ACHN (cell line): ENCODE measurements at places on chromosomes 5 and 9.
A peak's percentile ranks its signal among the peaks of the same experiment; 100 is the strongest.

DNA sequence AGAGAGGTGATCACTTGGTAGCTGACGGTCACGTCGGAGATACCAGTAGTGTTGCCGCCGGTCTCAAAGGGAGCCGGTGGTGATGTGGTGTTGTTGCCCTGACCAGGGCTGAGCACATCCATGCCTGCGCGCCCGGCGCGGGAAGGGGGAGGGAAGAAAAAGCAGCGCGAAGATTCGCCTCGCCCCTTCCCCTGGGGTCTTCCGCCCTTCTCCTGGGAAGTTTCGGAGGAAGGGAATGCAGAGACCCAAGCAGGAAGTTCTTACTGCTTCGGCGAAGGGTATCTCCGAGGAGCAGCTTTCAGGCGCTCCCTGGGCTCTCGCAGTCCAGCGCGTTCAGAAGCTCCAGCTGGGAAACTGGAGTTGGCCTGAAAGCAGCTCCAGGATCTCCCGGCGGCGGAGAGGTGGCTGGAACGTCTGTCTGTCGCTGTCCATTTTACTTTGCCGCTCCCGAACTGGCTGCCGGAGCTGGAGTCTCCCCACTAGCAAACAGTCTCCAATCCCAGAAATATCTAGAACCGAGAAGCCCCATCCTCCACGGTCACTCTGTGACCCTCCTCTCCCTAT is 565 bp downstream of the HTR1A start:
- DNase-seq: no peak

DNA sequence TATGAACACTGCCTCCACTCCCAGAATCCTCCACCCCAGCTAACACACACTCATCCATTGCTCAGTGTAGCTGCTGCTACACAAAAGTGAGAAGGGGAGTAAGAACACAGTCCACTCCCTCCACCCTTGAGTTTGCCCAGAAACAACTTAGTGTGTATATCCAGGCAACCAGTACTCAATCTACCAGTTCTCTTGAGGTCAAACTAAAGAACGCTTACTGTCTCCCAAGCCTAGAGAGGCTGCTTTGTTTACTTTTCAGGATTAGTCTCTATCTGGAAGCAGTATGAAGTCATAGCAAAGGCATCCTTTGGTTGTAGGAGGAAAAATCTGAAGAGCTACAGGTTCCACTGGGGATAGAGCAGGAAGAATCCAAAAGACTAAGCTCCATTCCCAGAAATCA is 296.3 kb downstream of the KCNN2 start:
- DNase-seq: no peak

DNA sequence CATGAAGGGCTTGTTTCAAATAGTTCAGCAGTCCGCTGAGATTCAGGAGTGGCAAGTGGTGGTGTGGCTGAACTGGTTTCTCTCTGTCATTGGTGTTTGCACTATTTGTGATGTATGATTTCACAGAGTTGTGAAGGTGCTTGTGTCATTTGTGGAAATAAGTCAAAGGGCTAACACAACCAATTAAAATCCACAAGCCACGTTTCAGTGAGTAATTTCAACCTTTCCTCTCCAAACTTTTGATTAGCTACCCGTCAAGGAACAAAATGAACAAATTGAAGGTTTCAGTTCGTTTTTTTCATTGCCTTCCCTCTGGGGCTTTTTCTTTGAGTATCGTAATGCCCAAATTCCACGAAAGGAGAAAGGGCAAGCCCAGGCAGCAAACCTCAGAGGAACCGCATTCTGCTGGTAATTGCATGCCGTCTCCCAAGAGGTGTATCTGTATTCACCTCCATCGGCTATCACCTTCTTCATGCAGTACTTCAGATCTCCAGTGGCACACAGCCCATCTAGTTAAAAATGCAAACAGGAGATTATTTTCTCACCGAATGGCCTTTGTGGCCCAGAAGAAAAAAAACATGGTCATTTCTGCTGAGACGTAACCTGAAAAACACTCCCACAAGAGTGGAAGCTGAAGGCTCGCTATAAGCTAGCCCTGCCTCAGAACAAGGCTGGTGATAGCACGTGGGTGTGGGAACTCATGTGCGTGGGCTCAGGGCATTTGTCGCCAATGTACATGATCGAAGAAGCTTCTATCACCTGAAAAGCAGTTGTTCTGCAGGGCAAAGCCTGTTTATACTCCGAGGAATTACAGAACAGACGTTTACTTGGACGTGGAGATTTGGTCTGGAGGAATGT is 197.1 kb downstream of the NR3C1 start:
- no peak for DNase-seq

- DNase-seq: no peak
Measured at GRCh38 chr5:32565145-32565544, 20.2 kb upstream of the SUB1 start.

- no peak for DNase-seq
Measured at GRCh38 chr9:106745457-106745856, 117.5 kb upstream of the ZNF462 start.

DNA sequence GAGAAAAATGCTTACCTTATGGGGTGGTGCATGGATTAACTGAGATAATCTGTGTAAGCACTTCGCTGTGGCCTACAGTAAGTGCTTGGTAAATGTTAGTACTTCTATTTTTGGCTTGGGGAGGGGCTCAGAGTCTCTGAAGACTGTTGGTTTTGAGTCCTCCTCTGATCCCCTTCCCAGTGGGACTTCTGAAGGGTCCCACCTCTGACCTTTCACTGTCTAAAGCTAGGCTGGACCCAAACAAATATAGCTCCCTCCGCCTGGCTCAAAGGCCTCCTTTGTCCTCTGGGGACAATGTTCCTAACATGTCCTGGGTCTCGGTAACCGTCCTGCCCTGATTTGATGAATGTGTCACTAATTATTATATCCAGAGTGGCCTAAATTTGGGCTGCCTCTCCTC is 34.8 kb downstream of the CAMK2A start:
- DNase-seq: no peak

- DNase-seq: peak; percentile 11
Measured at GRCh38 chr5:36060420-36060887, 6.2 kb downstream of the UGT3A2 start.

DNA sequence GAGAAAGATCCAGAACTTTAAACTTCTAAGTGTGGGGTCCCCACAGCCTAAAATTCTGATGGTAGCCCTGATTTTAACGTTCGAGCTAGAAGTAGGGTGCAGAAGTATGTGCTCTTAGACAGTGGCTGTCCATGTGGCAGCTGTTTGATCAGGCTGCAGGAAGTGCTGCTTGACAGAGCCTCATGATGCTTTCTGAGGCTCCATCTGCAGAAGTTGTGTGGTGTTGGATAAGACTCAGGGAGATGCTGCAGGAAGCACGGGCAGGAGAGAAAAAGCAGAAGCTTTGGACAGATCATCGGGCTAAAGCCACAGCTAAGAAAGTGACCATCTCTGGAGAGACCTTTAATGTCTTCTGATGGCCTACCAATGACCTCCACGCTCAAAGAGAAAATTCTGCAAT is 8.1 kb downstream of the MTMR12 start:
- no peak for DNase-seq

GRCh38 chr5:163504079-163504931 is 1.1 kb upstream of the MAT2B start:
- DNase-seq: peak; percentile 42

GRCh38 chr9:1473956-1474634 is 423.9 kb downstream of the DMRT2 start:
- DNase-seq: no peak

DNA sequence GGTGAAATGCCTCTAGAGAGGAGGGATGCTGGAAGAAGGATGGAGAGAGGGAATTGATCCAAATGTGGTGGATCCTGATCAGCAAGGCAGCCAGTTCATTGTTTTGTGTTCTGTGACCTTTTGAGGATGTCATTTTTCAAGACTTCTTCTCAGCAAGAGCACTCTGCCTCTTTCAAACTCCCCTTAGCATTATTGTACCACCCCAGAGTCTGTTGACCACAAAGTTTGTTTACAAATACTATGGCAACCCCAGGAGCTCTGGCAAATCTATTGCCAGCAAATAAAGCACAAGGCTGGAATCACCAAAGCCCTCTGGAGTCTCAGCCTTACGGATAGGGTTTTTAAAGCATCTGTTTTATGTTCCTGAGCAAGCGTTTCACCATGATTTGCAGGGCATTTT is 76.2 kb upstream of the SLC1A3 start:
- no peak for DNase-seq

DNA sequence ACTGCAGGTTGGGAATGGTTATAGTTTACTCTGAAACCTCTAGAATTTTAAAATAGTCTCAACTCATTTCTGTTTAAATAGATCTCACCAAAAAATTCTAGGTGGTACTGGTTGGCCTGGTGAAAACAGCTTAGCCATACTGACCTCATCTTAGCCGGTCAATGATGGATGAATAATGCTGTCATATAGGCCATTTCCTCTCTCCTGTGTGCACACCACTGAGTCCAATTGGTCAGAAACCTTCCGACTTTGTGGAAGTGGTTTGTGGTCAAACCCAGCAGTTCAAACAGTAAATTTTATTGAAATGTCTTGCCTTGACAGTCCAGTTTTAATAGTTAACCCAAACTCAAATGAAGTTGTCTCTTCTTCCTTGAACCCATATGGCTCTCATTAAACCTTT is 98.6 kb downstream of the GIN1 start:
- peak; percentile 66 for DNase-seq

DNA sequence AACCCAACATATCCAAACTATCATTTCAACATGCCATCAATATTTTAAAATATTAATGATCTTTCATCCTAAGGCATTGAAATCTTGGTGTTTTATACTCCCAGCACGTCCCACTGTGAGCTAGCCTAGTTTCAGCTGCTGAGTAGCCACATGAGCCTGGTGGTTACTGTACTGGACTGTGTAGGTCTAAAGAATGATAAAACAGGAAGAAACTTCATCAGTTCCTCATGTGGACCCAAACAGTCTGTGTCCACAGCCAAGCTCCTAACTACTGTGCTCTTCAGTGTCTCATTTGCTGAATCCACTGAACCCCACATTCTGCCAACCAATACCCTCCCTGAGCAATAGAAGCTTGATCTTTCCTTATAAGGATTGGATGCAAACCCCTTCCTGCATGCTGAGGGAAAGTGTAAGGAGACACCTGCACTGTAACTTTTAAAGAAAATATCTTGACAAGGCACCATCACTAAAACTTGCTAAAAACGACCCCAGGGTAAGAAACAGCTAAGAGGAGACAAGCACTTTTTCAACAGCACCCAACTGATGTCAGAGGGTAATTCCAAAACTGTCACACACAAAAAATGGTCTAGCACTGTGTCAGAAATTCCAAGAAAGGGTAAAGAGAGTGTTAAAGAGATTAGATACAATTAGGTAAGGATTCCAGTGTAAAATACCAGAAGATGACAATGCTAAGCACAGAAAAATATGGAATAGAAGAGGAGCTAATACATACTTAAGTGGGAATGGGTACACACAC is 126.9 kb downstream of the SPOCK1 start:
- DNase-seq: no peak

- no peak for DNase-seq
Measured at GRCh38 chr9:130394814-130395470, 49.8 kb upstream of the ASS1 start.

DNA sequence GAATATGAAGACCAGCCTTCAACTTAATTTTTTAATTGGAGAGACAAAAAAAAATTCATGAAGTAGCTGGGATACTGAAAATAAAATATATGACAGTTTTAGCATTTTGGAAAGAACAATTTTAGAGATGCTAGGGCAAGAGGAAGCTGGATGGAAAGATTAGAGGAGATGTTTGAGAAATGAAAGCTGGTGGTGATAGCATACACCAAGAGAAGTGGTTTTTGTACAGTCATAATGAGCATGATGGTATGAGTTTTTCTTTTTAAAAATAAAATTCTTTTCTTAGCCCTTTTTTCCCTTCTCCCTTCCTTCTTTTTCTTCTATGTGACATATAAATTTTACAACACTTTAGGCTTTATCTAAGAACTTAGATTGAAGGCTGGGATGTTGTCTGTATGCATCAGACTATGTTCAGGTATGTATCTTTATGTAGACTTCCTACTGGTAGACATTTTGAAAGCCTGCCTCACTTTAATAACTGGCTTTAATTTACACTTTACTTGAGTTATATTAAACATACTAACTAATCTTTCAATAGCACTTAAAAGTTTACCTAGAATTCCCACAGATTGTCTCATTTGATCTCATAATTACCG is 522.5 kb downstream of the TLE4 start:
- DNase-seq: no peak

DNA sequence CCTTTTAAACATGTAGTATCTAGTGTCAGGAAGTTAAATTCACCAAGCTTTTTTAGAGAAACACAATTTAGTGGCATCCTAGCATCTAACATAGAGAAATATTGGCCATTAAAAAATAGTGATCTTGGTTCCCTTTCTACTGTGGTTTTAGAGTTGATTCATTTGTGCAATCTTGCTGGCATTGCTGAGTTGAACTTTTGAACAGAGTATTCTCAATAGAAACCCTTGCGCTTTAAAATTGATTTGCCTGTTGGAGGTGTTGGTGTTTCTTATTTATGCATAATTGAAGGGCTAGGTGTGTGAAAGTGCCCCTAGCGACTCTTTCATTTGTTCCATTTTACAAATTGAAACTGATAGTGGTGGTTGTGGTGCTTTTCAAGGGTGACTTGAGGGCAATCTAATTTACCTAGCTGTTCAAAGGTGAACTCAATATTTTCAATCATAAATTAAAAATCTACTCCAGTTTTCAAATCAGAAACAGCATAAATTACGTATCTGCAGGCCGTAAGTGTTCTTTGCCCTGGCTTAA is 73.0 kb upstream of the MPDZ start:
- no peak for DNase-seq

GRCh38 chr9:81969971-81970370 is 18.6 kb upstream of the SPATA31D1 start:
- DNase-seq: no peak

DNA sequence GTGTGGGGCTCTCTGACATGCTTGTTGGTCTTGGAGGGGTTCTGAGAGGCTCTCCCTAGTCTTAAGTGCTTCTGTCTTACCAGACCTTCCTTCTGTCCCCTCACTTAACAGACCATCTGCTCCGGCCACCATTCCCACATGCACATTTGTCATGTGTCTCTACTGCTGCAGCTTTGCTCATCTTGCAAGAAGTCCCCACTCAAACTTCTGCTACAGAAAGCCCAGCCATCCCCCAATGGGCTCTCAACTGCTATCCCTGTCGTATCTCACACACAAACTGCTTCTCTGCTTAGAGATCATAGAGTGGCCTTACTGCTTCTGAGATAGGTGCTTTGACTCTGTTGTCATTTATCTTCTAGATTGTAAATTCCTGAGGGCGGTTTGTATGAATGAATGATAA is 69.4 kb downstream of the NUP214 start:
- no peak for DNase-seq

- no peak for DNase-seq
Measured at GRCh38 chr9:118782790-118783463, 586.3 kb downstream of the BRINP1 start.

DNA sequence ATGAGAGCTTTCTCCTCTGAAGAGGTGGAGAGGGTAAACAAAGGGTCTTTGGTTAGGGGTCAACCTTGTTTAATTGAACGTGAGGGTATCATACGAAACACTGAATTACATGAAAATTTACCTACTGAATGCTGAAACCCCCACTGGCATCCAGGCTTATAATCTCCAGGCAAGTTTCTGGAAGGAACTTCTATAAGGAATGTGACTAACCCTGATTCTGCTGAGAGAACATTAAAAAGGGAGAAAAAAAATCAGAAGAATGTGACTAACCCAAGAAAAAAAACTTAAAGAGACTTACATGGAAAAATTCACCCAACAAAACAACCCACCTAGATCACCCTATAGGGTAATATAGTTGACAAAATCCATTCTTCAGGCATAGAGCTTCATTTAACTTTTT is 55.5 kb downstream of the APC start:
- no peak for DNase-seq
